ENCODE measurements at places on chromosomes 6 and 20. TPM values are rescaled to one million over a fixed set of nuclear protein-coding genes. Genes with fewer than 3 reads are reported as not detected.
A peak's percentile ranks its signal among the peaks of the same experiment; 100 is the strongest.

GRCh38 chr6:80174900-80175572 is 68.6 kb downstream of the BCKDHB start:
- DNase-seq = no peak

GRCh38 chr6:108531332-108531731 is 29.4 kb upstream of the FOXO3 start:
- no peak for DNase-seq

- peak; percentile 59 for DNase-seq
Measured at GRCh38 chr20:57251344-57251743, 15.1 kb downstream of the BMP7 start.

- no peak for DNase-seq
Measured at GRCh38 chr6:51490101-51490500, 597.3 kb downstream of the PKHD1 start.

- DNase-seq = peak; percentile 78
Measured at GRCh38 chr6:34246563-34247391, 2.0 kb downstream of the SMIM29 start.

DNA sequence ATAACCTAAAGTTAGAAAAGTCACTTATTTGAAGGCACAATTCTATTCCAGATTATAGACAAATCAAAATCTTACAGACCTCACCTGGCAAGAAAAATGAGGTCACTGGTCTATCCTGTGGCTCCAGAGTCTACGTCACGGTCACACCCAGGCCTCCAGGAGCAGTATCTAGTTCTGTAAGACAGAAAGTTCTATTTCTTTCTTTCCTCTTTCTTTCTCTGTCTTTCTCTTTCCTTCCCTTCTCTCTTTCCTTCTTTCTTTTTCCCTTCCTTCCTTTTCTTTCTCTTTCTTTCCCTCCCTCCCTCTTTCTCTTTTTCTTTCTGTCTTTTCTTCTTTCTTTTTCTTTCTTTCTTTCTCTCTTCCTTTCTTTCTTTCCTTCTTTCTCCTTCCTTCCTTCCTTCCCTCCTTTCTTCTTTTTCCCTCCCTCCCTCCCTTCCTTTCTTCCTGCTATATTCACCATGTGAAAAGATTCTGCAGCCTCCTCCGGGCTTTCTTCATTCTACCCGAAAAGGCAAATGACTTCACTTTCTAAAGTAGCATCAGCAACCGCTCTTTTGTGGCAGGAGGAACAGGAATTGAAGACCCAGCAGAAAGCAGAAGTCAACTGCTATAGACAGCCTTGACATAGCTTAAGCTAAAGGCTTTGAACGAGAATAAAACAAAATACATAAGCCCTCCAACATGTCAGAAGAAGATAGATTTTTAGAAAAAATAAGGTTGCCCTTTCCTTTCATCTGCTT is 83.9 kb upstream of the SIRPG start:
- no peak for DNase-seq

GRCh38 chr6:140205795-140206593 is 831.5 kb upstream of the CITED2 start:
- DNase-seq = no peak

- DNase-seq = no peak
Measured at GRCh38 chr6:104017410-104018381, 842.0 kb downstream of the HACE1 start.

- DNase-seq = no peak
Measured at GRCh38 chr6:134230087-134230700, 87.7 kb downstream of the SGK1 start.

DNA sequence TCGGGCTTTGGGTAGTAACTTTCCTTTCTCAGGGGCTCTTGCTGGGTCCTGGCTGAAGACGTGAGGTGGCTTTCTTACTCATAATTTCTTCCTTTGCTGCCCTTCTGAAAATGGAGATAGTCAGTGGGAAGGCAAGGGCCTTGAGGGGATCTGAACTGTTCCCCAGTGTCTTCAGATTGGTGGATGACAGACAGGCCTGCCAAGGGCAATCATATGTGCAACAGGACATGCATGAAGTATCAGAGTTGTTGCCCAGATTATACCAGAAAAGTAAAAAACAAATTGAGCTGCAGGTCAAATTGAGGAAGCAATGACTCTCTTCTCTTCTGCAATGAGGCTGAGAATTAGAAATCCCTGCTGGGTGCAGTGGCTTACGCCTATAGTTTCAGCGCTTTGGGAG is 71.6 kb upstream of the PAX1 start:
- DNase-seq = no peak

DNA sequence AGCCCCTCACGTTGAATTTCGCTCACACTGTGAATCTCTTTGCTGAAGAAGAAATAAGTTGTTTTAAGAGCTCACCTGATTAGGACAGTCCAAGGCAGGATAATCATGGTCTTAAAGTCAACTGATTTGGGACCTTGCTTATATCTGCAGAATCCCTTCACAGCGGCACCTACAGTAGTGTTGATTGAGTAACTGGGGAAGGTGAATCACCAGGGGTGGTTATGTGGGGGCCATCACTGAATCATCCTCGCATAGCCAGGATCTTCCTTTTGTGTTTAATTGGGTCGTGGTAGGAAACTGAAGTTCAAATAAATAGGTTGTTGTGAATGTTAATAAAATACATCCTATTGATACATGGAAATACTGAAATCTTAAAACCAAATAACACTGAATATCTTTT is 20.2 kb upstream of the MICA start:
- no peak for DNase-seq

- DNase-seq = no peak
Measured at GRCh38 chr6:148430897-148431296, 88.3 kb downstream of the SASH1 start.

DNA sequence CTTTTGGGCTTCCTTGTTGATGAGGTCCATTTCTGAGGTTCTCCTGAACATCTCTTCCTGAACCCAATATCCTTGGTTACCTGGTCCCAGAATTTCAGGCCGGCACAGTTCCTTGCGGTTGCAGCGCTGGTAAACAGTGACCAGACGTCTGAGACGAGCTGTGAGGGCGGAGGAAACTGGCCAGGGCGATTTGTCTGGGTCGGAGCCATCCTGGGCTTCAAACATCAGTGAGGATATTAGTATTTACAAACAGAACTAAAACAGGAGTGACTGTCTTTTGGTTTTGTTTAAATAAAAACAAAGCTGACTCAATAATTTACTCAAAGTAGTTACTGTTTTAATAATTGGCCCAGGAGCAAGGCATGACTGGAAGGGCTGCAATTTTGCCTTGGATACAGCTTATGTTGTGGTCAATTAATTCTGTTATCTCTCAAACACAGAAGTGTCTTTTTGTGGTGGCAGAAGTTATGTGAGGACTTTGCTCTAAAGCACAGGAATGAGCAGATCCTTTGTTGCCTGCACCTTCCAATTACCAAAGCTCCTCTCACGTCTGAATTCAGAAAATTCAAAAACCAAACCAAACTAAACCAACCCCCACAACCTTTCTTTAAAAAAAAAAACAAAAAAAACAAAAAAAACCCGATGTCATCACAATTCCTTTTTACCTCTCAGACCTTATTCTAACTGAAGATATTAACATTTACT is 58.7 kb upstream of the EMILIN3 start:
- no peak for DNase-seq

DNA sequence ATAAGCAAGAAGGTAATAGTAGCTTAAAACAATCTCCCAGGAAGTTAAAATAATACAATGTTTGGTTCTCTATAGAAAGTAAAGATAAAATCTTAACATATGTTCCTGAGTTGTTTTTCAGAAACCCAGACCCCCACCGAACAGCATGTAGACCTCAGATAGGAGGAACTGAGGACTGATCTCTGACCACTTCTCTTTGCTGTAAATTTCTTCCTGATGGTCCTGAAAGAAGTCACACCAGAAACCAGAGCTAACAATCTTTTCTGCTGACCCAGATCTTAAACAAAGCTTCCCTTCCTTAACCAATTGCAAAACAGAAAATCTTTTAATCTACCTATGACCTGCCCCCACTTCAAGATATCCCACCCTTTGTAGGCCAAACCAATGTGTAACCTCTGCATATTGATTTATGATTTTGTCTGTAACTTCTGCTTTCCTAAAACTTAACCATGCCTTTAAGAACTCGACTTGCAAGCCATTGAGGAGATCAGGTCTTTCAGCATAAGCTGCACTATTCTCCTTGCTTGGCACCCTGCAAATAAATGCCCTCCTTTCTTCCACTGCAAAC is 21.9 kb upstream of the BEND6 start:
- no peak for DNase-seq

DNA sequence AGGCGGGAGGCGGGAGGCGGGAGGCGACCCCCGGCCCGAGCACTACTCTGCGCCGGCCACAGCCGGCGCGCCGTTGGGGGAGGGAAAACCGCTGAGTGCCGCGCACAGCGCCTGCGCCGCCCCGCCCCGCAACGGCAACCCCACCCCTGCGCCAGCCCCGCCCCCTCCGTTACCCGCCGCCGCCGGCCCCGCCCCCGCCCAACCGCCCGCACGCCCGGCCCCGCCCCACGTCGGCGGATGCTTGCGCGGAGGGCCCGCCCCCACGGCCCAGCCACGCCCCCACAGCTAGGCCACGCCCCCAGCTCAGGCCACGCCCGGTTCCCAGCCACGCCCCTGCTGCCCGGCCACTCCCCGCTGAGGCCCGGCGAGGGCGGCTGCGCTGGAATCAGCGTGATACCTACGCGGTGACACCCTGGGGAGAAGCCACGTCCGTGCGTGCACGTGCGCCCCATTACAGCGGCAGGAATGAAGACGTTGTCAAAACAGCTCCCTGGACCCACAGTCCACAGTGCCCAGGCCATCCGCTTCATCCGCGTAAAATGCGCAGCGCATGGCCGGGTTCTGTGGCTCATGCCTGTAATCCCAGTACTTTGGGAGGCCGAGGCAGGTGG is at the start of gene TCFL5:
TSS of gene TCFL5 (minus strand) at position 97 of the 611 bp plus-strand sequence. CDS start 152 bp downstream, outside the sequence.
- peak; percentile 66 for DNase-seq

- DNase-seq = no peak
Measured at GRCh38 chr6:125339653-125340052, 37.9 kb upstream of the HDDC2 start.

- DNase-seq = no peak
Measured at GRCh38 chr6:2793534-2794151, 28.4 kb downstream of the WRNIP1 start.

- peak; percentile 65 for DNase-seq
Measured at GRCh38 chr20:31606804-31607639, 1.9 kb downstream of the ID1 start.

DNA sequence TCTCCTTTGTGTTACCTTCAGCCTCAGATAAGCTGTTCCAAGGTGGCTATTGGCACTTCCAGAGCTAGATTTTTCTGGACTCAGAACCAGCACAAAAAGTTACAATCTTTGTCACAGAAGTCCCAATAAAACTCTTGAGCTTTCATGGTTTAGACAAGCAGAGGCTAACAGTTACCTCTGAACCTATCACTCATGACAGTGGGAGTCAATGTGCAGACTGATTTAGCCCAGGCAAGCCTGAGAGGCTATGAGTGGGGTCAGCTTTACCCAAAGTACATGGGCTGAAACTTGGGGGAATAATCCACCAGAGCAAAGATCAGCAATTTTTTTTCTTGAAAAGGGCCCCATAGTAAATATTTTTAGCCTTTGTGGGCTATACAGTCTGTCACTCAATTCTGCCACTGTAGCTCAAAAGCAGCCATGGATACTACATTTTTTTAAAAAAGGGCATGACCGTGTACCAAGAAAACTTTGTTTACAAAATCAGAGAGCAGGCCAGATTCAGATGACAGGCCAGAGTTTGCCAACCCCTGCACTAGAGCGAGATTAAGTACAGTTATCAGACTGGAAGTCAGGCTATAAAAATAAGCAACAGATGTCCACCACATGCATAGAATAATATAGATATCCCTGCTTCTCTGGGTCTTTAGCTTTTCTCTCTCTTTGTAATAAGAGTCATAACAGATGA is 20.0 kb downstream of the CCN2 start:
- DNase-seq = no peak

- DNase-seq = no peak
Measured at GRCh38 chr20:38604873-38605303, 3.3 kb downstream of the ARHGAP40 start.

The PKIB gene
- total RNA-seq = not detected

The TRIM31 gene
- not detected for total RNA-seq

The PPP1R14C gene
- total RNA-seq = not detected

The F13A1 gene
- not detected for total RNA-seq

The GSTA3 gene
- not detected for total RNA-seq

The MDFI gene
- total RNA-seq = not detected

Measured in SJSA1 (cell line).